ENCODE measurements at places on chromosomes 3 and 15.

DNA sequence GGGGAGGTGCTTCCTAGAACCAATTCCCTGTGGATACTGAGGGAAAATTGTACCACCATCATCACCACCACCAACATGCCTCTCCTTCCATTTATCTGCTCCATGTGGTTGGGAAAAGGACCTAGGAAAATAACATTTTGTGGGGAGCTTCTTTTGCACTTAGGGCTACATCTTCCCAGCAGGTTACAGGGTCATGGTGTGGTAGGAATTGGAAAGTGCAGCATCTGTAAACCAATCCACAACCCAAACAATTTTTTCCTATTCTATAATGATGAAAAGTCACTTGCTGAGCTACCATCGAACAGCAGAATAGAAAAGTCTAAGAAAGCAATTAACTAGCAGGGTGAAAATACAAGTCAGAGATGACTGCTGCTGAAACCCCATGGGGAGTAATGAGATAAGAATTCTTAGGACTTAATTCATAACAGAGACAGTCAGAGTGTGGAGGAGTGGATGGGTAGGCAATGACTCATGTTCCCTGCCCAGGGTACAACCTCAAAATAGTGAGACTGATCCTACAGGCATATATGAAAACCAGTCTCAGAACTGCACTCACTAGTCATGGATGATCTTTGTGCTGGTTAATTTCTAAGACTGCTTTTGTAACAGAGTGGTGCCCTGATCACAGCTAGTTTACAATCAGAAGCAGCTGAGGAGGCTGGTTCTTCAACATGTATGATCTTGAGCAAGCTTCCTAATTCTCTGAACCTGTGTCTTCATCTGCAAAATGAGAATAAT, 38.1 kb upstream of the LEKR1 start:
- no peak for DNase-seq

- DNase-seq: no peak
These were observed 234.6 kb downstream of the NAALADL2 start for GRCh38 chr3:175093748-175094147.

DNA sequence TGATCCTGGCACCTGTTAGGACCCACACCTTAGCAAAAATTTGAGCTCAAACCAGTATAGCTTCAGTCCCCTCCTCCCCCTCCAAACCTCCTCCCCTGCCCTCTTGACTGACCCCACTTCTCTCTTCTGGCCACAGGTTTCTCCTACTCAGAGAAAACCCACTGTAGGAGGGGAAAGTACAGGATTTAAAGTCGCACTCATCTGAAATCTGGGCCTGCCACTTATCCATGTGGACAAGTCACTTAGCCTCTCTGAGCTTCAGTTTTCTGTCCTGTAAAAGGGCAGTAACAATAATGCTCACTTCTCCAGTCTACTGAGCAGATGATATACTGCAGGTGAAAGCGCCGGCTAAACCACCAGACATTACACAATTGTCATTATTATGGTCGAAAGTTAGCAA, 142.7 kb downstream of the MEGF11 start:
- no peak for DNase-seq

- no peak for DNase-seq
These were observed 87.3 kb downstream of the CACNA1D start for GRCh38 chr3:53581671-53582070.

DNA sequence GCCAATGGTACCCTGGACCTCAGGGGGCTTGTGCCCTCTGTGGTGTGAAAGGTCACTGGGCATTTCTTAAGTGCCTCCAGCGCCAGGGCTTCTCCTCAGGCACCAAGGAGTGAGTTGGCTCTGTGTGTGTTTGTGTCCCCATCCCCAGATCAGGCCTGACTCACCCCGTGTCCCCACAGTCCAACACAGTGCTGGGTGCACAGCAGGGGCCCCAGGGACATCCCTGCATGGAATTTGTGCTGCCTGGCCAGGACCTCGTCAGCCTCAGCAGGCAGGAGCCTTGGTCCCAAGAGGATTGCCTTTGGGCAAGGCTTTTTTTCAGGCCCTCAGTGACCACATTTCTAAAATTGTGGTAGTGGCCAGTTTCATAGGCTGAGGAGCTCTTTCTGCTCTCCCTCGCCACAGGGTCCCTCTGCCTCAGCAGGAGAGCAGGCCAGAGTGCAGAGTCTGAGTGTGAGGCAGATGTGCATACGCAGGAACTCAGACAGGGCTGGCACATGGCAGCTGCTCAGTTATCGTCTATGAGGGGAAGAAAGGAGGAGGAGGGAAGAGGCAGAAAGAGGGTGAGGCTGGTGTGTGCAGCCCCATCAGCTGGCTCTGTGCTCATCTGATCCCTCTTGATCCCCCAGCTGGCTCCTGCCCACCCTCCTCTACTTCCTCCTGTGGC, 215.6 kb downstream of the RPLP1 start:
- DNase-seq: no peak

GRCh38 chr3:55426486-55426885, 60.6 kb downstream of the WNT5A start:
- no peak for DNase-seq

DNA sequence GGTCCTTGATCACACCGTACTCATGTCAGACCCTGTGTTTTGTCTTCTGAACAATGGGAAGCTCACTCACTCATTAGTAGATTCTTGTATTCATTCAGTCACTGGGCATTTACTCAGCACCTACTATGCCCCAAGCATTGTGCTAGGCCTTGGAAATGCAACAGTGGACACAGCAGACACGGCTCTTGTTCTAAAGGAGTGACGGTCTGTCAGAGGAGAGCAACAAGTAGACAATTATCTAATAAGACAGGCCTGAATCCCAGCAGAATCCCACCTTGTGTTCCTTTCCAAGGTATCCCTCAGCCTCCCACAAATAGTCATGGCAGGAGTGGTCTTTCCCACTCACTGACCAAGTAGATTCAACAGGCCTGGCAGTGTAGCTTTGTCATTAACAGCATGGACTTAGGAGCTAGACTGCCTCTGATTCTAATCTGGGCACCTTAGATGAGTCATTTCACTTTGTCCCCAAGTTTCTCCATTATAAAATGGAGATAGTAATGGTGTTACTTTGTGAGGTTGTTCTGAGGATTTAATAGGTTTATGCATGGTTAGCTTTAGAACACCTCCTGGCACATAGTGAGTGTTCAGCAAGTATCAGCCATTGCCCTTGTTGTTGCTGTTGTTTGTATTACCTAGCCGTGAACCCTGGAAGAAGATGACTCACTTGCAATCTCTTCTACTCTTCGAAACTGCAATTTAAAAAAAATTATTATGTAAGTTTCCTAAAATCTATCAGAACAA, 69.1 kb downstream of the SSUH2 start:
- no peak for DNase-seq

GRCh38 chr15:74920456-74920855, 13.8 kb upstream of the FAM219B start:
- no peak for DNase-seq

GRCh38 chr3:14962762-14963161, 15.4 kb downstream of the NR2C2 start:
- no peak for DNase-seq

DNA sequence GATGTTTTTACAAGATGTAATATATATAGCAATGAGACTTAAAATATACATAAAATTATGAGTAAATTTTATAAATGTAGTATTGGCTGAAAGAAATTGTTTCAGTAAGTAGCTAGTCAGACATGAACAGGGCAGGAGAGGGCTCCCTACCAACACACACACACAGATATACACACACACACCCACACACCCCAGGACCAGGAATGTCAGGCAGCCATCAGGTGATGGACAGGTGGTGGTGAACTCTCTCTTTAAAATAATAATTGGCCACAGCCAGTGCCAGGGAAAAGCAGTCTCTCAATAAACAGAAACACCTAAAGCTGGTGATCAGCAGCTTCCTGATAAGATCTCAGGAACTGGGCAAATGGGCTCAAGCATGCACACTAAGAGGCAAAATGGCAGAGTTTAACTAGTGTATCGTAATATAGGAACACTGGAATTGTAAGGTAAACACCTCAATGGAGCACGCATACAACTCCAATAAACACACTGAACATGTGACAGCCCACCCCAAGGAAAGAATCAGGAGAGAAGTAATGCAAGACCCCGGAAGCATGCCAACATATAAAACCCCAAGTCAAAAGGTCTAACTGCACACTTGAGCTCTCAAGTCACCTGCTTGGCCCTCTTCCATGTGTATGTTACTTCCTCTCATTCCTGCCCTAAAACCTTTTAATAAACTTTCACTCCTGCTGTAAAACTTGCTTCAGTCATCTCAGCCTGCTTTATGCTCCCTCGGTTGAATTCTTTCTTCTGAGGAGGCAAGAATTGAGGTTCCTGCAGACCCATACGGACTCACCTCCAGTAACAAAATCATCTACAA, 1034.1 kb upstream of the SEMA6D start:
- no peak for DNase-seq

- DNase-seq: no peak
These were observed 10.7 kb upstream of the ANXA2 start for GRCh38 chr15:60408463-60408981.

DNA sequence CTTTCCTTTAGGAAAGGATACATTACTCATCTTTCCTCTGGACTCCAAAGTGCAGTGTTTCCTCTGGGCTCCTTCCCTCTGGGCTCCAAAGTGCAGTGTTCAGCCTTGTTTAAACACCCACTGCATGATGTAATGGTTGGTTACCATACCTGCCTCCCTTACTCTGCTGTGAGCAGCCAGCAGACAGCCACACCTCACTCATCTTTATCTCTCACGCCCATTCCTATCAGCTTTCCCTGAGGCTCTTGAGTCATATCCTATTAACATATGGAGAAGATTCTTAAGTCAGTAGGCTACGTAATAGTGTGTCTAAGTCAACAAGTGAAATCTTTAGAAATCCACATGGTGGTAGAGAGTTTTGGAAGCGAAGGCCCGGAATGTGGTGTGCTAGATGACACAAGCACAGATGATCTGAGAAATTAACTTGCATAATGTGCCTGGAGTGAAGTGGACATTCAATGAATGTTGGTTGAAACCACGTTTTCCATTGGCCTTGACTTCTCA, 97.2 kb upstream of the CTNNB1 start:
- no peak for DNase-seq

DNA sequence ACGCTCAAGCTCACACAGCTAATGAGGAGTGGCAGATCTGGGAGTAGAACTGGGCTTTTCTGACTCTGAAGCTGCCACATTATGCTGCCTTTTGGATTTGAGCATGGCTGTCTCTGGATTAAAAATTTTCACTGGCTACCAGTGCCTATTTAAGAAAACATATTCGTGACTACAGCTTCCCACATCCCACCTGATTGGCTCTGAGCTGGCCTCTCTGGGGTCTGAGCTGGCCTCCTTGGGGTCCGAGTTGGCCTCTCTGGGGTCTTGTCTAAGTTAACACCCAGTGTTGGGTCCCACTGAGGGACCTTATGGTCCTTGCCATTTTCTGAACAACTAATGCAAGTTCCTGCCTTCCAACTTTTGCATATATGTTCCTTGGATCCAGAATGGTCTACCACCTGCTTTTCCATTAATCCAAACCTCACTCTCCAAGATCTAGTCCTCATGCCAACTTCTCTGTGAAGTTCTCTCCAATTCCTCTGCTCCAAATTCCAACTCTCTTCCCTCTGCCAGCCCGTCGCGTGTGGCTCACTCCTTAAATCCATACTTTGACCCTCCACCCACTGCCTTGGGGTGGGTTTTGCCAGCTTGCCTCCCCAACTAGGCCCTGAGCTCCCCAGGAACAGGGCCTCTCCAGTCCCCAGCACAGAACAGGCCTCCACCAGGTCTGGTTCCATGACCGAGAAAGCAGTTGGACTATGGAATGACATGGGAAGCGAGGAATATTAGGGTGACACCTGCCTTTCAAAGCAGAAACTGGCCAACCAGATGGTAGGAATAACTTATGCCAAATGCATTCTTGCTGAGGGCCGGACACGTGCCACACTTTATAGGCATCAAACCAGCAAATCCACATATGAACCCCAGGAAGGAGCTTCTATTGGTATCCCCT, 42.5 kb downstream of the ATP2B2 start:
- no peak for DNase-seq

GRCh38 chr3:189368384-189368783, 196.6 kb downstream of the TPRG1 start:
- no peak for DNase-seq

DNA sequence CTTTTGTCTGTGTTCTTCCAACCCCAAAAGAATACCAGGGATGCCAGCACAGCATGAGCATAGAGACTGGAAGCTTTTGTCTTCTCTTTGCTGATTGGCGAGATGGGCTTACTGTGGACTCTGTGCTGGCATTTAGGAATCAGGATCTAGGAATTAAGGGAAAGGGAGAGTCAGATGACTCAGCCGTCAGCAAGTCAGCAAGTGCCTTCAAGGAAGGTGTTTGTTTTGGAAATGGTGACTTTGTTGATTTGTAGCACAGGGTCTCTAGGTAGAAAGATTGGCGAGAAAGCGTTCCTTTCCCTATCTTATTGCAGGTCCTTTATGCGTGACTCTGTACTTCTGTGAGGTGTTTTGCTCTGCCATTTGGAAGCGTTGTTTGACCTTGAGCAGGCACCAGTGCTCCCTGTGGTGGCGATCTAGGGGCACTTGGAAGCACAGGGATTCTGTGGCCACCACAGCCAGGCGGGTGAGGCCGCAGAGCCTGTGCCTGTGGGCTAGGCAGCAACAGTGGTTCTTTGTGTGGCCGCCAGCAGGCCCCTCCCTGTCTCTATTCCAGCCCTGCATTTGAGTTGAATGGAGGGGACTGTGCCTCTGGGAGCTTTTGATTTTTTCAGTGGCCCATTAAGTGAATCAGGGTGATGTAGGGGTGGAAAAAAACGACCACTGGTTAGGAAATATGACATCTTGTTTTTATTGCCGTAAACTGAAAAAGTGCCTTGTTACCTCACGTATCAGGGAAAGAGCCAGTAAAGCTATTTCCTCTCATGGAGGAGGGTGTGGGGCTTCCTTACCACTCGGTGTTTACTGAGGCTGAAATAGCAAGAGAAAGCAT, 19.0 kb downstream of the FAN1 start:
- no peak for DNase-seq

DNA sequence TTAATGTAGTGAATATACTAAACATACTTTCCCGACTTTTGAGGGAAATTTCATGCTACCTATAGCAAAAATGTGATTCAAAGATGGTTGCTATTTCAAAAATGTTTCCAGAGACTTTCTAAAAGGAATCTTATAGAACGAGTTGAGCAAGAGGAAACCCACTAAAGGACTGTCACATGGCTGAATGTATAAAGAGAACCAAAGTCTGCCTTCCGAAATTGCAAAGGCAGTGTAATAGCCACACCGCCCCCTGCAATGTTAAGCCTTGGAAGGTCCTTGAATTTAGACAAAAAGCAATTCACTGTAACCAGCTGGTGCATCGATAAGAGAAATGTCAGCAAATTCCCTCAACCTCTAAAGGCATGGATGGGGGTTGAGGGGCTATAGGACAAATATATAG, 142.8 kb downstream of the CHL1 start:
- no peak for DNase-seq

DNA sequence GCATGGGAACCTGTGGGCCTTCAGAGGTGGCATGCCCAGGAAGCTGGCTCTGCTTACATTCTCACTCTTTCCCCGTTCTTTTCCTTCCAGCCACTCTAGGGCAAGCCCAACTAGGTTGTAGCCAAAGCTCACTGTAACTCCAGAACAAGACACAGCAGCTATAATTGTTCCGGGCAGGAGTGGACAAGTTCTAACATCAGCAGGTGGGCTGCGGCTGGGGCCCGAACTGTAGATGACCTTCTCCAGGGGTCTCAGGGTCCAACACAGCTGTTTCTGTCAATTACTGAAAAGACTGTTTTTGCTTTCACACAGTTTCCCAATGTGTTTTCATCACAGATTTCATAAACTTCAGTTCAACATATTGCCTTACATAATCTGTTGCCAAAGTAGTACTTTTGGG, 11.5 kb downstream of the RASGRP1 start:
- no peak for DNase-seq

GRCh38 chr15:57785959-57786358, 79.4 kb downstream of the POLR2M start:
- no peak for DNase-seq

- no peak for DNase-seq
These were observed 17.5 kb downstream of the PLA2G4F start for GRCh38 chr15:42138968-42139386.
